ENCODE measurements at places on chromosomes 13 and 19.

GRCh38 chr13:21328836-21329477, 130.1 kb downstream of the ZDHHC20 start:
- DNase-seq, result no peak

DNA sequence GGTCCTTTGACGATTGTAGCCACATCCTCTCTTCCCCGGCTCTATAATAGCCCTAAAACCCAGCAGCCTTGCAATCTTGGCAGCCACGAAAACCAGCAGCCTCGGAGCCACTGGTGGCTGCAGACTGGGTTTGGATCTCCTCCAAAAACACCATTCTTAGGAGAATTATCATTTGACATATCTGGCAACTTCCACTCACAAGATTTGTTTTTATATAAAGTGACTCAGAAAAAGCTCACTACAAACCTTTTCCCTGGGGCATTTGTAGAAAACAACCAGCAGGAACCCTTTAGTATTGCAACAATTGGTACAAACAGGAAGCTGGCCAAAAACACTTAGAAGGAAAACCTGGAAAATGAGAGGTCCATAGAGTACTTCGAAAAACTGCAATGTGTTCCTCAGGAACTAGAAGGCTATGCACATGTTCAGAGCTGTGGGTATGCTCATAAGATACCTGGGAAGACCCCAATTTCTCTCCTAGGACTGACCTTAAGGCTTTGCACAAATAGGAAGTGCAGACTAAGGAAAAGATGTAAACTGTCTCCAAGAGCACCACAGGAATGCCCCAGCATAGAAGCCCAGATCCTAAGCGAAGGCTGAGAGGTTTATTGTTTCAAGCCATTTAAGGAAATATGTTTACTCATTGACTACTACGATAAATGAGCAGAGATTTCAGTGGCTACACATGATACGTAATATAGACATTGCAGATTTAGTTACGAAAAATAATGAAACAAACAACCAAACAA, 71.2 kb downstream of the MYO16 start:
- DNase-seq, result no peak

- DNase-seq, result no peak
Measured at GRCh38 chr19:47561440-47562057, 11.4 kb downstream of the ZNF541 start.

GRCh38 chr13:23381866-23382265, 51.6 kb downstream of the SACS start:
- no peak for DNase-seq

- DNase-seq, result no peak
Measured at GRCh38 chr13:24877531-24877930, 113.6 kb downstream of the RNF17 start.

All from stimulated activated CD4-positive, alpha-beta T cell treated with anti-CD3 and anti-CD28 coated beads, Interleukin-4, amount 100 ng/mL, for 4 hours (primary cell).